ENCODE measurements at places on chromosomes 7 and 10.
A peak's percentile ranks its signal among the peaks of the same experiment; 100 is the strongest.

GRCh38 chr10:37634351-37634880 lies 223.0 kb downstream of the ZNF248 start:
- H3K4me1 ChIP-seq, result no peaks in the 10 kb centered on the region
- no peak for DNase-seq
- no peaks in the 10 kb centered on the region for H3K27me3 ChIP-seq
- H3K36me3 ChIP-seq, result no peaks in the 10 kb centered on the region

DNA sequence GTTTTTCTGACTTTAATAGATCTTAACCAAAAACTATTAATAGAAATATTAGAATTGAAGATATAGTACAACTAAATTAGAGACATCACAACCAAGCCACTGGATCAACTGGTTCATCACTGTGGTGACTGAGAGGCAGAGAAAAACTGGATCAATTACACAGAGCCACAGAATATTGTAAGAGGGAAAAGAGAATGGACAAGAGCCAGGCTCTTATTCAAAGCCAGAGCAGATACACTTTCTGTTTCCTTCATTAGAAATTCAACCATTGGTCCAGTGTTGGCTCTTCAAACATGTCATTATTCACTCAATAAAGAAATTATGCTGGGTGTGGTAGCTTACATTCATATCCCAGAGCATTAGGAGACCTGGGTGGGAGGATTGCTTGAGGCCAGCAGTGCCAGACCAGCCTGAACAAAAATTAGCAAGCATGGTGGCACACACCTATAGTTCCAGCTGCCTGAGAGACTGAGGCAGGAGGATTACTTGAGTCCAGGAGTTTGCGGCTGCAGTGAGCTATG lies 295.1 kb downstream of the NEBL start:
- no peak overlapping the region for H3K27ac ChIP-seq
- H3K36me3 ChIP-seq, result no peaks in the 10 kb centered on the region
- no peaks in the 10 kb centered on the region for H3K4me1 ChIP-seq
- H3K4me3 ChIP-seq, result no peak overlapping the region
- H3K27me3 ChIP-seq, result no peaks in the 10 kb centered on the region

GRCh38 chr10:132745971-132746370 lies 40.0 kb downstream of the NKX6-2 start:
- H3K36me3 ChIP-seq, result no peaks in the 10 kb centered on the region
- no peak overlapping the region for H3K4me3 ChIP-seq
- no peak overlapping the region for H3K27ac ChIP-seq
- H3K27me3 ChIP-seq, result no peaks in the 10 kb centered on the region

- no peak overlapping the region for H3K27ac ChIP-seq
- H3K27me3 ChIP-seq, result no peaks in the 10 kb centered on the region
- H3K4me3 ChIP-seq, result no peak overlapping the region
- no peak for DNase-seq
- no peaks in the 10 kb centered on the region for H3K36me3 ChIP-seq
Observed at GRCh38 chr10:123245264-123245663, 91.1 kb downstream of the BUB3 start.

DNA sequence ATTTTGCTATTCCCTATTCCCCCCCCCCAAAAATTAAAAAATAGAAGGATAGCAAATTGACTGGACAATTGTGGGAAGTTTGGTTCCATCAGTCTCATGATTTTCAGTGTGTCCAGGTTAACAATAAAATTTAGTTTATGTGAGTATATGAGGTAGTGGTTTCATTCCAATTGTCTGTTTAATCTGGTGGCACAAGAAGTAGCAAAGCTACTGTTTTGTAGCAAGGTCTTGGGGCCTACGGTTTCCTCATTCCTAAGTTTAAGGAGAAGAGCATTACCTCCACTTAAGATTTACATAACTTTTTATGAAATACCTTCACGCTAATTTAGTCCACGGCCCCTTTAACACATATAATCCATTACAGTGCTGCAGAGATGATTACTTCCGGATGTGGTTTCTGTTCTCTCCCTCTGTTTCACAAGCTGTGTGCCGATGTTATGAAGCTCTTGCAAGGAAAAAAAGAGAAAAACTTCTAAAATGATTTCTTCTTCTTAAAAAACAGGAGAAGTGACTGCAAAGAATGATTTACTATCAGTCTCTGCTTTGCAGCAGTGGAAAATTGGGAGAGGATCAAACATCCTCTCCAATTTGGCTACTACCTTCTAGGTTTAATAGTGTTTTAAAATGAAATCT lies 32.7 kb upstream of the NPVF start:
- DNase-seq, result peak; percentile 66
- H3K27me3 ChIP-seq, result 0 out of 2 replicates have a peak, but pooled peaks cover 10% of the 10 kb centered on the region
- no peak overlapping the region for H3K27ac ChIP-seq
- H3K36me3 ChIP-seq, result no peaks in the 10 kb centered on the region
- peaks cover 16% of the 10 kb centered on the region for H3K4me1 ChIP-seq

DNA sequence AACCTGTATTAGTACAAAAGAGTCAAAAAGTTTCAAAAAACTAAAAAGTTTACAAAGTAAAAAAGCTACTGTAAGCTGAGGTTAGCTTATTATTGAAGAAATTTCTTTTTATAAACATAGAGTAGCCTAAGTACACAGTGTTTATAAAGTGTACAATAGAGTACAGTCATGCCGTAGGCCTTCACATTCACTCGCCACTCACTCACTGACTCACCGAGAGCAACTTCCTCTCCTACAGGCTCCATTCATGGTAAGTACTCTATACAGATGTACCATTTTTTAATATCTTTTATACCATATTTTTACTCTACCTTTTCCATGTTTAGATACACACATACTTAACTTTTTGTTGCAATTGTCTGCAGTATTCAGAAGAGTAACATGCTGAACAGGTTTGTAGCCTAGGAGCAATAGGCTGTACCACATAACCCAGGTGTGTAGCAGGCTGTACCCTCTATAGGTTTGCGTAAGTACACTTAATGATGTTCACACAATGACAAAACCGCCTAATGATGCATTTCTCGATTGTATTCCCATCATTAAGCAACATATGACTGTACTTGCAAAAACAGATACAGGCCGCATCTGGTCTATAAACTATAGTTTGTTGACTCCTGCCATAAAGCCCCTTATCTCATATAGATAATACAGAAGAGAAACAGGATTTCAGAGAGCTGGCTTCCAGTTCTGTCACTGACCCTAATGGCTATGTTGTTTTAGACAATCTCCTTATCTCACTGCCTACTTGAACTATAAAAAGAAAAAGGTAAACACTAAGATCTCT lies 438.8 kb downstream of the HTR7 start:
- no peaks in the 10 kb centered on the region for H3K36me3 ChIP-seq
- H3K4me1 ChIP-seq, result no peaks in the 10 kb centered on the region
- H3K27me3 ChIP-seq, result no peaks in the 10 kb centered on the region
- no peak overlapping the region for H3K4me3 ChIP-seq
- DNase-seq, result no peak
- no peak overlapping the region for H3K27ac ChIP-seq

DNA sequence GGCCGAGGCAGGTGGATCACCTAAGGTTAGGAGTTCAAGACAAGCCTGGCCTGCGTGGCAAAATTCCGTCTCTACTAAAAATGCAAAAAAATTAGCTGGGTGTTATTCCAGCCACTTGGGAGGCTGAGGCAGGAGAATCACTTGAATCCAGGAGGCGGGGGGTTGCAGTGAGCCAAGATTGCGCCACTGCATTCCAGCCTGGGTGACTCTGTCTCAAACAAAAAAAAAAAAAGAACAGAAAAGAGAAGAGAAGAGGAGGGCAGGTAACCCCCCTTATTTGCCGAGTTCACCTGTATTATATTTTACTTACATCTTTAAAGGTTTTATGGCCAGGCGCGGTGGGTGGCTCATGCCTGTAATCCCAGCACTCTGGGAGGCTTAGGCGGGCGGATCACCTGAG lies 91.7 kb downstream of the RNF216 start:
- no peak overlapping the region for H3K4me3 ChIP-seq
- no peaks in the 10 kb centered on the region for H3K27me3 ChIP-seq
- H3K4me1 ChIP-seq, result peaks cover 19% of the 10 kb centered on the region
- no peak overlapping the region for H3K27ac ChIP-seq
- DNase-seq, result no peak
- no peaks in the 10 kb centered on the region for H3K36me3 ChIP-seq

Measured in MM.1S (cell line).